NCI-H1417 (cell line): ENCODE measurements at places on chromosomes 5 and 9.

GRCh38 chr5:125411071-125411743 lies 664.8 kb upstream of the ZNF608 start:
- DNase-seq, result peak; percentile 12

DNA sequence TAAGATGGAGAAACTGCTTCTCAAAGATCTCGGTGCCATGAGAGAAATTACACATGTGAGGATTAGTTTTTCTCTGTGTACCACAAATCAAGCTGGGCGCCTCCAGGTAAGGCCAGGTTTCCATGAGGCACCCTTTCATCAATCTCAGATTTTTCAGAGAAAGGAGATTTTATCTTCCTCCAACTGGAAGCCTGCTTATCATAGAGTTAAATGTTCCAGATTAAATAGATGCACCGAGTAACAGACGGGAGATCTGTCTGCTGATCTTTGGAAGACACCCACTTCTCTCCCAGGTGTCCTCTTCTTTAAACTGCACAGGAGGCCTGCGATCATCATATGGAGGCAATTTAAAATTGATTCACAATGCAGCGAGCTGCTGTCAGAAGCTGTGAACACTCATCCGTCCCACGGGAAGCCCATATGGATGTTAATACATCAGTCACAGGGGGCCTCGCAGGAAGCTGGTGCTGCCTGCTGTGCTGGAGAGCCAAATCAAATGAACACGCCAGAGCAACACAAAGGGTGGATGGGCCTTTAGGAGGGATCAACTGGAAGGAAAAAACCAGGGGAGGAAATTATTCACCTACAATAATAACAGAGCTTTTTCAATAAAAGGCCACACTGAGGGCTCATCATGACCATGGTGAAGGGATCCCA lies 93.3 kb downstream of the TLE1 start:
- peak; percentile 69 for DNase-seq

GRCh38 chr5:139635191-139635590 lies 13.0 kb upstream of the CXXC5 start:
- no peak for DNase-seq

DNA sequence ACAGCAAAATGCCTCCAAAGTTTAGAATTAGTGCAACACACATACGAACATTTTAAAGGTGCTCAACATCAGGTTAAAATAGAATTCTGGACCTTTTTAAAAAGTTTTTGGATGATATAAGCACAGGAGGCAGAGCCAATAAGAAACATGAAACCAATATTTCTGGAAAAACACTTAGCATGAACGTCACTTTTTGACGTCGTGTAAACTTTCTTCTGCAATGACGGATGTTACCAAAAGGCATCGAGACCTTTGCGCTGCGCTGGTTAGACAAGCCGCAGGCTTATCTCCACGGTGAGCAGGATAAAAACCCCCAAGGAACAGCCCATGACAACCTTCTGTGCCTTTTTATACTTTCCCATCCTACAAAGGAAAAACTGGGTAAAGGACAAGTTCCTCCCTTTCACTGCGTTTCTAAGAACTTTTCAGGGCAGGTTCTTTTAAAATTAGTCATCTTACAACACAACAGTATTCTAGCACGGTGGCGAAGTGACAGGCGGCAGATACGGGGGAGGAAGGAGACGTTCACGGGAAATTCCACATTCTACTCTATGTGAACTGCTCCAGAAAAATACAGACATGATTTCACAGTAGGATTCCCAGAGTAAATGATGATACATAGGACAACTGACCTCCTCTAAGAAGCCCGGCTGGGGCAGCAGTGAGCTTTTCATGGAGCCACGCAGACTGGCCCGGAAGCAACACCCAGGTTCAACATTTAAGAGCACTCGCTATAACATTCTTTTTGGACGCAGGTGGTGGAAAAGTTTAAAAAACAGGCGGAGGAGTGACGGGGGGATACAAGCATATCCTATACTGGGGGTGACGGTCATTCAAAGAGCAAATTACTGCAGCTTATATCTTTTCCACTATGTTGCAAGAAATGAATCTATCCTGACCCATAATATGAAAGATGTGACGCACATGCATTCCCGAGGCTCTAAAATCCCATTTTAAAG lies 52.4 kb downstream of the USP20 start:
- DNase-seq, result no peak

GRCh38 chr5:76393035-76393680 lies 9.9 kb upstream of the IQGAP2 start:
- no peak for DNase-seq

GRCh38 chr5:124554746-124555578 lies 191.5 kb downstream of the ZNF608 start:
- DNase-seq, result no peak

- peak; percentile 19 for DNase-seq
Observed at GRCh38 chr5:36305571-36306326, 4.0 kb upstream of the RANBP3L start.

GRCh38 chr5:140986117-140986521 lies 19.8 kb downstream of the PCDHAC2 start:
- DNase-seq, result no peak

- DNase-seq, result no peak
Observed at GRCh38 chr5:94776167-94776566, 157.7 kb downstream of the SLF1 start.
